ENCODE measurements at places on chromosomes 3 and 15. TPM values are rescaled to one million over a fixed set of nuclear protein-coding genes. Genes with fewer than 3 reads are reported as not detected.

DNA sequence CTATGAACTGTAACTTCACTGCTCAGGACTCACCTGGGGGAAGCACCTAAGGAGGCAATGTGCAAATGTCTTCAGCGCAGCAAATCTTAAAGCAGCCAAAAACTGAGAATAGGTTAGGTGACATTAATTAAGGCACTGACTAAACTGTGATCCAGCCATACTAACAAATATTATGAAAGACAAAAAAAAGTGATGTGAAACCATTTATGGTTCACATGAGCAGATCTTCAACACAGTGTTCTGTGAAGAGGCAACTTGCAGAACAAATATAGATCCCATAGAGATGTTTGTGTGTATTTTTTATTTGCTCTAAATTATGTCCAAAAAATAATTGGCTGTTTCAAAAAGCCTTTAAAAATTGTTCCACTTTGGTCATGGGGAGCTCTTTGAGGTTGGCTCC is 24.1 kb upstream of the MITF start:
- no peak for DNase-seq

DNA sequence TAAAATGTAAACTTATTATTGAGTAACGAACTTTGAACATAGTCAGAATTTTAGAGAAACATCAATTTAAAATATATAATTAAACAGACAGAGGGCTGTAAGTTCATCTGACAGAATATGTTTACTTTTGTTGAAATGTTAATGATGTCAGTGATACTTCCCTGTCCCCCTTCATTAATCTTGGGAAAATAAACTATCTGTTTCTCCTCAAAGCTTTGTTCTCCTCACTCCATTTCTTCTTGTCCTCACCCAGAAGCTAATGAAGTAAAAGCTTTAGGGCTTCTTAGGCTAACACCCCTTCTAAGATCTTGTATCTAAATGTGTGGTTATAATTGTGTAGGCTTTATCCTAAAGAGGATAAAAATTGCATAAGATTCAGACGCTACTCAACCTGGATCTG is 1031.8 kb downstream of the FHIT start:
- DNase-seq = no peak

GRCh38 chr15:77688693-77689092 is 56.0 kb upstream of the LINGO1 start:
- no peak for DNase-seq

Gene KNG1
- total RNA-seq = not detected

Gene SEC22A
- total RNA-seq = 13.7 TPM

All from activated naive CD8-positive, alpha-beta T cell treated with anti-CD3 and anti-CD28 coated beads for 36 hours (primary cell).